Tibial artery (tissue), 4 donors: ENCODE measurements at places on chromosomes 7 and 10.
A peak's percentile ranks its signal among the peaks of the same experiment; 100 is the strongest.

DNA sequence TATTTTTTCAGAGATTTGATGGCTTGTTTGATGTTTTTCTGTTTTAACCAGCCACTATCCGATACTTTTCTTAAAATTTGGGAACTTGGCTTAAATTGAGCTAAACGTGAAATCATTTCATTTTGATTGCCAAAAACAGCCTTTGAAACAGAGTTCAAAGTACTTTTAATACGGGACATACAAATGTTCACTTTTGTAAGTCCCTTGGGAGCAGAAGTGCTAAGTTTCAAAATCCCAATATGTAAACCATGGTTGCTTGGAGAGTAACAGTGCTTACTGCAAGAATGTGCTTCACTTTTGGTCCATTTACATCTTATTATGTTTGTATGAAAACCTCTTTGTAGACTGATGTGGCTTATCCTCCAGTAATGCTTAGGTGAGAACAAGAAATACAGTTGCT is 10.9 kb downstream of the PNPLA8 start:
- DNase-seq = no peak

GRCh38 chr10:52778511-52779392 is 6.2 kb upstream of the MBL2 start:
- no peak for DNase-seq

- DNase-seq = no peak
Observed at GRCh38 chr7:30642789-30643188, 39.5 kb downstream of the CRHR2 start.

- no peak for DNase-seq
Observed at GRCh38 chr7:140206616-140207389, 30.0 kb upstream of the KDM7A start.

DNA sequence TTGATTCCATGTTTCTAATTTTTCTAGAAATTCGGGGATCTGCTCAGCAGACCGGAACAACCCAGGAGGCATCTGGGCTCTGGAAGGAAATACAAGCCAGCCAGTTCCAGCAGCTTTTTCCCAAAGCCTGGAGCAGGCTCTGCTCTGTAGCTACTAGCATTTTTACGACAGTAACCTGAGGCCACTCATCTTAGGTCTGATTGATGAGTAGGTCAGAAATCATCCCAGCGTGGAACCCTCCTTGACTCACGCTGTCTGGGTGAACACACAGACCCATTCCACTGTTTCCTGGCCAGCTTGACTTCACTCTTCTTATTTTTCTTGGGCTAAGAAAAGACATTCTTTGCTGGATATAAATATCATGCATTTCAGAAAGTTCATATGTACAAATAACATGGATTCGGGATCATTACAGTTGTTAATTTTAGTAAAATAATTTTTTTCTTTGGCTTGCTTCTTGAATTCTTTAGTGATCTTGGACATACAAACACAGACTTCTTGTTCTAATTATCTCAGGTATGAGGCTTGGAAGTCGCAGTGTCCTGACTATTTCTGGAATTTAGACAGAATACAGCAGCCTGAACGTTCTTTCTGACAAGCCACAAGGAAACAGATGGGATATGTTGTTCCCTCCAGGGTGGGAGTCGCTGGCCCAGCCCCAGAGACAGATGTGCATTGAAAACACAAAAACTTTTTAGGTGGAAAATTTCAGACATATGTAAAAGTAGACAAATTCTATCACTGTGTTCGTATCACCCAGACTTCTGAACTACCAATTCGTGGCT is 54.6 kb upstream of the PITRM1 start:
- DNase-seq = no peak

DNA sequence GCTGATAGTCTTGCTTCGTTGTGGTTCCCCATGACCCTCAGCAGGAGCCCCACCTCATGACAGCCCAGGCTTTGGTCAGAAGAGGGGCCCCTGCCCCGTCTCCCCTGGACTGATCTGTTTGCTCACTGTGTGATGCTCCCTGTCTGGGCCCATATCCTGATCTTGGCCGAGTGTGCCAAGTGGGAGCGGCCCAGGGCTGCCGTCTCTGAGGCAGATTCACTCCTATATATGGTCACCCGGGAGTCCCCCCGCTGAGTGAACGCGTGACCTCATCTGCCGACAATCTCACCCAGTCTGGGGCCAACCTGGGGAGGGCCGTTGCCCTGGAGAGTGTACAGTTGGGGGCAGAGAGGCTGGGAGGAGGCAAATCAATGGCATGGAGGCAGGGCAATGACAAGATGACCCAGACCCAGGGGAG is 34.5 kb downstream of the PPIF start:
- DNase-seq = peak; percentile 89

- DNase-seq = no peak
Observed at GRCh38 chr10:31138026-31138553, 106.4 kb upstream of the ZNF438 start.

DNA sequence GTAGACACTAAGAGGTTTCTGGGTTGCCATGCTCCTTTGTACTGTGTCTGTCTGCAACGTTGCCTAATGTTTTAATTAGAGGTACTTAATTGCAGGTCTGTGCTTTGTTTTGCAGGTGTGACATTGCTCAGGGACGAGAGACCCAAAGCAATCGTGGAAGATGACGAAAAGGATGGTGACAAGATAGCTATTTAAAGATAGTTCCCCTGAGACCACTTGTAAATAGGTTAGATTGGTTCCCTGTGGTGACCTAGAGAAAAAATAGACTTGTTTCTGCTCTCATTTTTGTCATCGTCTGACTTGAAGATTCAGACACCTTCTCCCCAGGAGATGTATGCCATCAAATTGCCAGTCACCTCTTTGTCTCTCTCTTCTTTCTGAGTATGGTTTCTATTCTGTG is 20.1 kb downstream of the PPP1R17 start:
- DNase-seq = no peak

DNA sequence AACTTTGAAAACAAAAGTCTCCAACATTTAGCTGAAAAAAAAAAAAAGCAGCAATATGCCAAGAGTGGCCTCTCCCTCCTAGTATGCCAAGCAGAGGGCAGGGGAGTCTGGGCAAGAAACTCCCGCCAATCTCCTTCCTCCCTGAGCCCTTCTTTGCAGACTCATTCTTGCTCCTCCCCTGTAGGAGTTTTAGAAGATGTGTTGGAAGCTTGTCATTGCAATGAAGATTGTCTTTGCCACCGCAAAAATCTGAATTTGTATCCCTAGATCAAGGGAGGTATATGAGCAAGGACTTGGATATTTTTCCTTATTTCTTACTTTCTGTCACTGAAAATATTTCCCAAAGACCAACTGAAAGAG is 2.6 kb upstream of the TNS3 start:
- DNase-seq = no peak

- DNase-seq = no peak
Observed at GRCh38 chr7:125431349-125431748, 501.7 kb upstream of the POT1 start.

GRCh38 chr7:159130820-159131219 is 13.8 kb downstream of the VIPR2 start:
- peak; percentile 16 for DNase-seq

DNA sequence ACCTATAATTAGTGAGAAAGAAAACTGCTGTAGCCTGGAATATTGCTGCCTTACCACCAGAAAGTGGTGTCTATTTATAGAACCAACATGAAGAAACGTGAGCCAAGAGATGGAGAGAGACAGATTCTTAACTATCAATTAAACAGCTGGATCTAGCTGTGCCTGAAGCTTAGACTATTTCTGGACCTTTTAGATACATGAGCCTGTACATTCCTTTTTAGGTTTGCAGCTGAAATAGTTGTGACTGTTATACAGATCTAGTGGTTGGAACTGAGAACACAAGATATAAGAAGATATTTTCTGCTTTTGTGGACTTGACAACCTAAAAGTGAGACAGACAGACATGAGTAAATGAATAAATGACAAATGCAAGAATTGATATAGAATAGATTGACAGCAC is 73.4 kb downstream of the CDK14 start:
- DNase-seq = no peak
